ENCODE measurements at places on chromosomes 7 and 10.

- no peak for DNase-seq
Measured at GRCh38 chr10:11210211-11210922, 192.7 kb downstream of the CELF2 start.

GRCh38 chr7:95845007-95845406, 72.7 kb downstream of the DYNC1I1 start:
- DNase-seq = no peak

DNA sequence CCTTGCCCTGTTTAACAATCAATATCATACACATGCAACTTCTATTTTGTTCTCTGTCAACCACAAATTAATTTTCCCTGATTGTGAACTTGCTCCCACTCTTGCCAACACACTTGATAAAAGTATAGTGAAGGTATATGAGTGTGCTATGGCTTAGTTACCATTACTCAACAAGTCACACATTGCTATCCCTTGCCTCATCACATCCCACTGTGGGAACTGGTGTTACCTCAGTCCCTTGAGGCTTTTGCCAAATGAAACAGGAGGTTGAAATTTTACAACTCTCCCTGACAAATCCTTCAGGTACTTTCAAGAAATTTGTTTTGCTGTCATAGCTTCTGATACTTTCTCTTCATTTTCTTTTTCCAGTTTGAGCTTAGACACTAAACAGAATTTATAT, 472.5 kb upstream of the SEMA3D start:
- DNase-seq = no peak

- DNase-seq = no peak
Measured at GRCh38 chr10:72312865-72313391, 39.2 kb downstream of the DDIT4 start.

DNA sequence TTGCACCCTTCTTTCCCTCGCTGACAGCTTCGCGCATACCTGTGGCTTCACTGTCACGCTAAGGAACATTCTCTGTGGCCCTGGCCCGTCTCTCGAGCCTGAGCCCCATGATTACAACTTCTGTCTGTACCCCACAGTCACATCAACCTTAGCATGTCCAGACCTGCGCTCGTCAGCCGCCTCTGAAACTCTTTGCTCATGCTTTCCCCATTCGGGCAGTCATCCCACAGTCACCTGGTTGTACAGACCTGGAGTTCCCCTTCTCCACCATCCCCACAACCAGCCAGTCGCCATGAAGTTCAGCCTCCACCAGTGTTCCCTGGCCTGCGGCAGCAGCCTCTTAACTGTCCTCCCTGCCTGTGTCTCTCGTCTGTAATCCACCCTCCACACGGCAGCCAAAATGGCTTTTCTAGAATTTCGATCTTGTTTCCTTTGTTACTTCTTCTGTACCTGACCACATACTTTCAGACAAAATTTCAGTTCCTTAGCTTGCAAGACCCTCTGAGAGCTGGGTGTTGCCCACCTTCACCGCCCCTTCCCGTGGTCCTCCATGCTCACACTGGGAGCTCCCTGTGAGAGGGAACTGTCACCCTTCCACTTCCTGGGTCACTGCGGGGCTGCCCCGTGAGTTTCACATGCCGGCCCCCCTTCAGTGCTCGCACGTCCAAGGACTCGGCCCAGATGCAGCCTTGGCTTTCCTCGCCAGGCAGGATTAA, 229.2 kb downstream of the CELF2 start:
- DNase-seq = no peak

- no peak for DNase-seq
Measured at GRCh38 chr10:52571516-52572182, 200.9 kb downstream of the MBL2 start.

DNA sequence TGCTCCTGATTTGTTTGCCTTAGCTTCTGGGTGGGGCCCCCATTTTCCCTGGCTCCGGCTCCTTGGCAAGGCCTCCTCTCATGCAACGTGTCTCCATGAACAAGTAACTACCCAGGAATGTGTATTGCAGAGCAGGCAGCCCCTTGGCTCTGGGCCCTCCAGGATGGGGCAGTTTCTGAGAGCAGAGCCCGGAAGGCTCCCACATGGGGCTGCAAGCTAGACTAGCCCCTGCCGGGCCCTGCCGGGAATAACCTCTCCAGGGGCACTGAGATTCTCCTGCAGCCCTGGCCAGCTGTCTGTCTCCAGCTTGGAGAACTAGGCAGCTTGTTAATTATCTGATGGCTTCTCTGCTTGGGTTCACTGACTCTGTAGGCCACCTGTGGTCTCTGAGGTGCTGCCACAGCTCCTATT, 184.0 kb upstream of the INHBA start:
- no peak for DNase-seq

DNA sequence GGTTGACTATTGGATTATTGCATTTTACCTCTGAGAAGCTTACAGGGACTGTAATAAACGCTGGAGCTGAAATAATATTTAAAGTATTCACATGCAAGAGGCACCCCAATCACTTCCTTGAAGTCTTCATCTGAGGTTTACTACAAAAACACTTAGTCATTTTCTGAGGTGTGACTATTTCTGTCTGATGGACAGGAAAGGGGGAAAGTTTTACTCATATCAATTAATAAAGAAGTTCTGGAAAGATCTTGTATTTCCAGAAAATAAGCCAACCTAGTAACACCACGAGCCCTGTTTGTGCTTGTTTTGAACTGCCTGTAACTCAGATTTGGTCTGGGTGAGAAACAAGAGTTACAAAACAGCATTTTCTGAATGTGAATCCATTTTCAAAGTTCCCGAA, 63.9 kb upstream of the PRKCQ start:
- no peak for DNase-seq

GRCh38 chr10:89364531-89364930, 13.3 kb upstream of the IFIT1B start:
- DNase-seq = no peak

DNA sequence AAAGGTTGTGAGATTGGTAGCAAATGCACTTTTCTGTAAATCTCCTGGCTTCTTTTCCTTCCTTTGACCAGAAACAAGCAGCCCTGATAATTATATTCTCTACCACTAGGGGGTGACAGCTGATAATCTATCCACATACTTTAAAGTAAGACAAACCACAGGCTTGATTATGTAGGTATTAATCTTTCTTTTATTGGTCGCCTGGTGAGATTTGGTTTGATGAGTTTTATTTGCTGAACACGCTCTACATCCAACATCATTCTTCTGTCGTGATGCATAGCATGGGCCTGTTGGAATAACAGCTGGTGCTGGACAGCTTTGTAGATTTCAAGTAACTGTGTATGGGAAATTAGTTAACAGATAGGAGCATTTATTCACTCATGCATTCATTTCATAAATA, 63.5 kb downstream of the ZNF365 start:
- peak; percentile 53 for DNase-seq

All from activated CD4-positive, alpha-beta T cell treated with anti-CD3 and anti-CD28 coated beads, Interleukin-2, amount 50 U/mL, for 24 hours (primary cell).